Caco-2 (cell line): ENCODE measurements at places on chromosomes 3 and 15.

GRCh38 chr3:15292765-15293522 is 39.4 kb downstream of the SH3BP5 start:
- no peak for DNase-seq

- DNase-seq = no peak
Measured at GRCh38 chr3:29169451-29169850, 111.4 kb upstream of the RBMS3 start.

DNA sequence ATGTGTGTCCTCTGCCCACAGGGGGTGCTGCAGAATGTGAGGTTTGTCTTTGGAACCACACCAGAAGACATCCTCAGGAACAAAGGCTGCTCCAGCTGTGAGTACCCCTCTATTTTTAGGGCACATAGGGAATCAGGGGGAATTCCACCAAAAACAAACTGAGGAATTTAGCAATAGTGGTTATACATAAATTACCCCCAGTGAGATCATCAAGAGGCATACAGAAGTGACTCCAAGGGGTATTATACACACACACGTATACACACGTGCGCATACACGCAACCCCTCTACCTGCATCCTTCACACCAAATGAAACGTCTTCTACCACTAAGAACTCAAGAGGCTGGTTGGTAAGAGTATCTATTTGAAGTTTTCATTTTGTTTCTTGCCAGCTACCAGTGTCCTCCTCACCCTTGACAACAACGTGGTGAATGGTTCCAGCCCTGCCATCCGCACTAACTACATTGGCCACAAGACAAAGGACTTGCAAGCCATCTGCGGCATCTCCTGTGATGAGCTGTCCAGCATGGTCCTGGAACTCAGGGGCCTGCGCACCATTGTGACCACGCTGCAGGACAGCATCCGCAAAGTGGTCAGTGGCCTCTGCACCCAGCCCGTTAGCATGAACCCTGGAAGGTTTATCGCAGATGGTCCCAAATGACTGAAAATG is 2.9 kb downstream of the THBS1 start:
- DNase-seq = no peak

GRCh38 chr3:89072642-89073041 is 34.8 kb upstream of the EPHA3 start:
- no peak for DNase-seq

DNA sequence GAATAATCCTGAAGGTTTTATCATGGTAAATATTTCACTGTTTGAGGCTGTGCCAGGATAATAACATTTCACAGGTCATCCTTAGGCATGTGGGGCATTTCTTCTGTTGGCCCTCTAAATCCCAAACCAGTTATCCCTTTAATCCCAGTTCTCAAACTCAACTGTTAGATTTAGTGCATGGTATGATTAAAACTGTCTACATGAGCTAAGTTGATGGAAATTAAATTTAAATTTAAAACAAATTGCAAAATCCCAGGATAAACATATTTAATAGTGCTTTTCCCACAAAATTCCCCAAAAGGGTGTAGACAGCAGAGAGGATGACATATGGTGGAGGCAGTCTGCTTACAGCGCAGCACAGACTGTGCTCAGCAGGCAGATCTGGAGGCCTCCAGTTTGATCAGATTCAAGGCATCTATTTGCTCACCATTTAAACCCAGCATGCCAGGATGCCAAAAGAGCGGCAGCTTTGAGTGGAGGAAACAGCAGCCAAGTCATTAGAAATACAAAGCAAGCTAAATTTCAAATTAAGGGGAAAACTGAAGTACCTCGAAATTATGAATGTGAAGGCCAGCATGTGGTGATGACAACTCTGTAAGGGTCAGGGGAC is 325.8 kb downstream of the KCNH8 start:
- no peak for DNase-seq

DNA sequence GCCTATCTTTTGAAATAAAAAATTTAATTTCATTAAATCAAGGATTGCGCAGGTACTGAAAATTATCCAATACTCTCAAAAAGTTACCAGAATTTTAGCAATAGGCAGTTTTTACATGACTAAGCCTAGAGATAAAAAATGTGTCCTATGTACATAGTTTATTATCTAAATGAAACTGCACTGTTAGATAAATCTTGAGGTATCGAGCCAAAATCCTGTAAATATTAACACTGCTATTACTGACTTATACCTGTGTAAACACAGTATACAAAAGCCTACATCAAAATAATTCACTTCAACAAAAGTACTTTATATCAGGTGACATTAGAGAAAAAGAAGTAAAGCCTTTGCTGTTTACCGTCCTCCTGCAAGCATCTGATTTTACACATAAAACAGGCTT is 60.7 kb downstream of the TASOR start:
- no peak for DNase-seq

DNA sequence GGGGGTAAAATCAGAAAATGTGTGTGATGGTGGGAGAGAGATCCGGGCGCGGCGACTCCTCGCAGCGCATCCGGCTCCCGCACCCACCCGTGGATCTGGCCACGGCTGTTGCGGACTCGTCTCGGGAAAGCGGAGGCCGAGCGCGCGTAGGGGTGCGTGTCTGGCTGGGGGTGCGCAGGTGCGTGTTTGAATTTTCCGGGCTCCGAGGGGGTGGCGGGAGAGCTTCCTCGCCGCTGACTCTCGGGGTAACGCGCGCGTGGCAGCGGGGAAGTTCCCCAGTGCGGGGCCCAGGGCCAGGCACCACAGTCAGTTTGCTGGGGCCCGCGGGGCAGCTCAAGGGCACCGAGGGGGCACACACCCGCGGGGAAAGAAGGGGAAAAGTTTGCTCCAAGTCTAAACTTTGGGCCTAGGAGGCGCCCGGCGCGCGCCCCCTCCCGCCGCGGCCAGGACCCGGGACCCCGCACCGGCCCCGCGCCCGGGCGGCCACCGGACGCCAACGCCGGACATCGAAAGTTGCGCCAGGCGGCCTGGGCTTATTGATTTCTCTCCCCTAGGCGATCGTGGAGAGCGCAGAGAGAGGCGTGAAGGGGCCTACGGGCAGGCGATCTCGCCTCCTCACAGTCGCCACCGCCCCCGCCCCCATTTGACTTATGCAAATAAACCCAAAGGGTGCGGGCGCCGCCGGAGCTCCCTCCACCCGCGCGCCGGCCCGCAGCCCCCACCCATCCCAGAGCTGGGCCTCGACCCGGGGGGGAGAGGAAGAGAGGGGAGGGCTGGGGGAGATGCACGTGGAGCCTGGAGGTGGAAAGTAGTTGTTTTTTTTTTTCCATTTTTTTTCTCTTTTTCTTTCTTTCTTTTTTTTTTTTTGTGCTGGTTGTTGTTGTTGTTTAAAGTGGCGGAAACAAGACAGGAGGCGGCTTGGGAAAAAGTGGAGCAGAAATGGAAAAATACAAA is 639 bp downstream of the FOXP1 start:
- DNase-seq = peak; percentile 80

GRCh38 chr3:141816958-141817357 is 53.8 kb downstream of the GRK7 start:
- DNase-seq = no peak

DNA sequence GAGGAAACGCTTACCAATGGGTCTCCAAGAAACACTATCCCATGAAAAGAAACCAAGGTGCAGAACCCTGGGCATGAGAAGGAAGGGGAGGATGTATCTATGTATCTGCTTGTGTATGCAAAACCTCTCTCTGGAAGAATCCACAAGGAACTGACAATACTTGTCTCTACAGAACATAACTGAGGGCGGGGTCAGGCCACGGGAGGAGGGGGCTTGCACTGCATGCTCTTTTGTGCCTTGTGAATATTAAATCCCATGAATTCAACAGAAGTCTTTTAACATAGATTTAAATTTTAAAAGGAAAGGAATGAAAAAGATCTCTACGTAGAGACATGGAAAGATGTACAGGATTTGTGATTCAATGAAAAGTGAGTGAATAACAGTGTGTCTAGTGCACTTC is 57.8 kb downstream of the RPN1 start:
- DNase-seq = no peak

- DNase-seq = no peak
Measured at GRCh38 chr3:103554451-103554850, 1119.6 kb downstream of the ZPLD1 start.

DNA sequence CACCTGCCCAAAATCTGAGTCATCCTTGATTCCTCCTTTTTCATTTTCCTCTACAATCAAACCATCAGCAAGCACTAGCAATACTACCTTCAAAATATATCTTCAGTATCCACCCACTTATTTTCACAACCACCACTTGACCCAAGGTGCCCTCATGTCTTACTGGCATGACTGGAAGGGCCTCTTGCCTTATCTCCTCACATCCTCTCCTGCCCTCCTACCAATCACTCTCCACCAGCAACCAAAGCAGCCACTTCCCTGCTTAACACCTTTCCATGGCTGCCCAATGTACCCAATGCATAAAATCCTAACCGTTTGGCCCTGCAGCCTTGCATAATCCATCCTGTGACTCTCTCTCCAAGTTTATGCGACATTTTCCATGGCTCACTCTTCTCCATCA is 76.0 kb downstream of the MTHFS start:
- no peak for DNase-seq

DNA sequence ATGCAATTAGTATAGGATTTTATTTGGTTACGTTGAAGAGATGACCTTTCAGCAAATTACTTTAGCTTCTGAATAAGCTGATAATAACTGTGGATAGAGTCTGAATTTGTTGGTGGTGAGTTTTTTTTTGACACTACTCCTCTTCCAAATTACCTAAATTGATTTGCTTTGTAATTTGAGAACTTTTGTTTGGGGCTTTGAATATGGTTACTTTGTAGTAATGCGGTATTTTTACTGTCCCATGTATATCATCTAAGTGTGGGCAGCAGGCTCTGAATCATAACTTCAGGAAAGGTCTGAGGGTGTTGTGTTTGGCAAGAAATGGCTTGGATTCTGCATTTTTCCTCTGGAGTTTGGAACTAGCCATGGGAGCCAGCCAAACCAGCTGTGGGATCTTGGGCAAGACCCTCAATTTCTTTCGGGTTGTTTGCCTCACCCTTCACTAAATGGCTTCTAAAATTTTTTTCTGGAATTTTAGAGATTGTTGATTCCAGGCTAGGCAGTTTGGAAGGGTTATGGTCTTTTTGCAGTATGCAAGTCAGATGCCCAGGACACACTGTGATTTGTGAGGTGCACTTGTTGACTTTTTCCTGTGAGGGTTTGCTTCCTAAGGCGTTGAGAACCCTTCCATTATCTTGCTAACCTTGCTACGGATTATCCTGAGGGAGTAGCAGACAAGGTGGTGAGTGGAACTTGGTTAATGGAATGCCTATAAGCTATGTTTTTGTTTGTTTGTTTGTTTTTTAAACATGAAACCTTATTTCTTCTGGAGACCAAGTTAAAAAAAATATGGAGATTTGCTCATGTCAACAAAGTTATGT is 10.4 kb downstream of the PTPRG start:
- DNase-seq = no peak

DNA sequence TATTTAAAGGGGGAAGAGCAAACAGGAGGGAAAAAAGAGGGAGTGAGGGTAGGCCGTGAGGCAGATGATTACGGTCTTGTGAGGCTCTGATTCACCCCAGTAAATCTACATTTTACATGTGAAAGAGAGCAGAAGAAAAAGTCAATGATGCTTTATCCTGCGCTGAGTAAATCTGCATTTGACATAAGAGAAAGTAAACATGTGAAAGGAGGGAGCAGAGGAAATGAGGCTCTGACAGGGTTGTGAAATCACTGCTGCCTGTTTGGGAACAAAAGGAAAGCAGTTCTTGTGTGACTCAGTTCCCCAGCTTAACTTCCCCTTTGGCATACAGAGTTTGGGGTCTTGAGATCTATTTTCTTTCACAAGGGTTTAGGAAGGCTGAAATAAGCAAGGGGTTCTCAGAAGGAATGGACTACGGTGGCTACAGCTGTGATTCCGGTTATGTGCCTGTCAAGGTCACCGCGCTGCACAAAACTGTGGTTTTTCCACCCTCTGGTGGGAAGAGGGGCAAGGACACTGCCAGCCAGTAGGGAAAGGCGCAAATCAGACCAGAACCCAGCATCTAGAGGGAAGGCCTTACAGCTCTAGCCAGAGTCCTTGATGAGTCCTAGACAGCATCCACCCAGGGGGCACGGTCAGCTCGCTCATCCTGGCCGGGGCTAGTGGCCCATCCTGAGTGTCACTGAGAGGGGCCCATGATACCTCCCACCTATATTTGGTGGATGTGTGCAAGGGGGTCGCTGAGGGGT is 18.9 kb upstream of the HCN4 start:
- DNase-seq = no peak
